ENCODE measurements at places on chromosomes 7 and 10.

- DNase-seq, result no peak
Observed at GRCh38 chr10:104099941-104100340, 14.3 kb upstream of the COL17A1 start.

DNA sequence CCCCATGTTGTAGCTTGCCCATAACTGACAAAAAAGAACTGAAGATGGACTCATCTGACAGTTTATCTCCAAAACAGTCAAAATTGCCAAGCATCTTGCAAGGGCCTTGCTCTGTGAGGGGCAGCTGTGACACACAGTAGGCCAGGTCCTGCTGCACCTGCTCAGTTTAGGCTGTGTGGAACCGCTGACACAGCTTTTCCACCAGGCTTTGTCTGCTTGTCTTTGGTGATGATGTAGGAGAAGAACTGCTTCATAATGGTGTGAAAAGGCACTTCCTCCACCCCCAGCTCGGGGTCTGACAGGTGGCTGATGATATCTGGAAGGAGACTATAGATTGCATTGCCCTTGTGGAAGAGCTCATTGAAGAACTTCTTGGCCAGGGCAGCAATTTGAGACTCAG lies 92.6 kb downstream of the NPSR1 start:
- DNase-seq, result no peak

DNA sequence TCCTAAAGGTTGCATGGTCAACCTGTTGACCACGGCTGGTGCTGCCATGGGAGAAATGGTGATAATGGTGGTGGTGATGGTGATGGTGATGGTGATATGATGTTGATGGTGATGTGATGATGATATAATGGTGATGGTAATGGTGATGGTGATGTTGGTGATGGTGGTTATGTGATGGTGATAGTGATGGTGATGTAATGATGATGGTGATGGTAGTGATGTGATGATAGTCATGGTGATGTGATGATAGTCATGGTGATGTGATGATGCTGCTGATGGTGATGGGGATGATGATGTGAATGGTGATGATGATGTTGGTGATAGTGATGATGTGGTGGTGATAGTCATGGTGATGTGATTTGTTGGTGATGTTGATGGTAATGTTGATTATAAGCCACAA lies 23.9 kb downstream of the POU6F2 start:
- no peak for DNase-seq

DNA sequence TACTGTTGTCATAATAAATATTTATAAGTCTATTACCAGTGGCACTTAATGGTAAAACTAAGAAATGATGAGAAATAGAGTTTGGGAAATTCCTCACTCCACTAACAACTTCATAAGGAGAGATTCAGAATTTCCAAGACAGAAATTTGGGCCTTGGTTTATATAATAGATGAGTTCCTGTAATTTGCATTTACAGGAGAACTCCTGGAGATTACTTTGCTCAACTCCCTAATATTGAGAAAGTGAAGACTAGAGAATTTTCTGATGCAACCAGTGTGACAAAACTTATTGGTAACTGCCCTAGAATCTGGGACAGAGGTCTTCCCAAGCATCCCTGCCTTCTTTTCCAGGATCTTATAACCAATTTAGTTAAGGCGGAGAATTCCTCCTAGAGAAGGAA lies 49.1 kb upstream of the GSAP start:
- no peak for DNase-seq

DNA sequence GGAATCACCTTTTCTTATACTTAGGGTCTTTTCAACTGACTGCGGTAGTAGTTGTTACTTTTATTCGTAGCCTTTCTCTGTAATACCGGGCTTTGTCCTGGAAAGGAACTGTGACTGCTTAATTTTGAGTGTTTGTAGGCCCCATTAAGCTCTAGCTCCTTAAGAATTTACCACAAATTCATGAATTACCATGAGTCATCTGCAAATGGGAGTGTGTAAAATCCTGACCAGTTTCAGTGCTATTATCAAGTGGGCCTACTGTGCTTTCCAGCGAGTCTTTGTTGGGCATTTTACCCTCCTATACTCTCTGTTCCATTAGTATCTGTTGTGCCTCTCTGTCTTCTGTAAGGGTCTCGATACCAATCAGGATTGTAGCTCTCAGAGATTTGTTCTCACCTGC lies 49.7 kb downstream of the ZMYND11 start:
- no peak for DNase-seq
